Spleen (tissue), 13 donors: ENCODE measurements at places on chromosomes 2 and 18.

GRCh38 chr18:68660354-68661183 lies 54.3 kb downstream of the TMX3 start:
- DNase-seq, result no peak

- no peak for DNase-seq
Measured at GRCh38 chr2:217743966-217744761, 258.6 kb downstream of the TNS1 start.

DNA sequence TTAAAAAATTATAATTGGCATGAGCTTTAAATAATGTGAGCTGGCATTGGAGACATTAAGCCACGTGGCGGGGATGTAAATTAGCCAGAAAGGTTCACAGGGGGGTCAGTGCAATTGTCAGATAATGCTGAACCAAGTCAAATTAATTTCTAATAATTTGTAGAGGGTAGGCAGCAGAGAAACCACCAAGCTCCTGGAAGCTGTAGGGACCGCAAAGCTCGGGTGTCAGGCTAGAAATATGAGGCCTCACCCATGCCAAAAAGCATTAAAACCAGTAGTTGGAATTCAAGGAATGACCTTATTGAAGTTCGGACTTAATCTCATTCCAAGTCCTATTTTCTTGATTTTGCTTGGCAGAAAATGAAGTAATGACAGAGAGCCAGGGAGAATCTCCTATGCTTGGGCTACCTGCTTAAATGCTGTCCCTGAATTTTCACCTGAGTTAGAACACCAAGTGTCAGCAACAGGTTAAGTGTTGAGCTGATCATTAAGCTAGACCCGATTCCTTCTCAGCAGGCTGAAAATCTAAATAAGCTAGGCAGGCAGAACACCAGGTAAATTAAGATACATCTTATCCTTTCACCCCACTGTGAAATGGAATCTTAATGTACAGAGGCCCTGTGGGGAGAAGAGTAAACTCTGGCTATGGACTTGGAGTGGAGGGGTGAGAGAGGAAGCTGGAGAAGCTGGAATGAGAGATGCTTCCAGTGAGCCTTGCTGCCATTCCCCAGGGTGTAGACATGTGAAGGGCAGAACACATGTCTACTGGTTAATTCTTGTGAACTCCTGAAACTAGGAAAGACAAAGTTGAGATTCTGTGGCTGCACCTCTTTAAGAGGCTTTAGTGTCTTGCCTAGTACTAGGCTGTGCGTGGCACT lies 520.0 kb downstream of the SLC4A3 start:
- DNase-seq, result no peak

DNA sequence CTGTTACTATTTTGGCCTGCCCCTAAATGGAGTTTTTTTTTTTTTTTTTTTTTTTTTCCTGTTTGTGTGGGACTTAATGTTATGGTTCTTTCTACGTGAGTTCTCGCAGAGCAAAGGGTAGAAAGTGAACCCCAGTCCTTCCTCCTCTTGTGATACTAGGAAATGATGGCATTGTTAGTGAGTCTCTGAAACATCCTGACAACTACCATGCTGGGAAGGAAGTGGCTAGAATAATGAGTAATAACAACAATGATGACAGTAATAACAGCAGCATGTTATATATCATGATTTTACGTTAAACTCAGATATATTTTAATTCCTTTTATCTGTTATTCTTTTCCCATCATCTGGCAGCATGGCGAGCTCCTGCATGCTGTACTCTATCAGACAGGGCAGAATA lies 216.2 kb upstream of the LINC00305 start:
- no peak for DNase-seq

- DNase-seq, result peak; percentile 38
Measured at GRCh38 chr2:238919307-238919706, 71.4 kb downstream of the TWIST2 start.

GRCh38 chr2:181628590-181629585 lies 28.0 kb downstream of the CERKL start:
- no peak for DNase-seq

GRCh38 chr2:177906041-177906718 lies 166.4 kb downstream of the PDE11A start:
- peak; percentile 75 for DNase-seq

GRCh38 chr2:149164296-149164695 lies 125.8 kb downstream of the LYPD6B start:
- no peak for DNase-seq

- DNase-seq, result peak; percentile 61
Measured at GRCh38 chr2:235946590-235946989, 221.6 kb downstream of the GBX2 start.

DNA sequence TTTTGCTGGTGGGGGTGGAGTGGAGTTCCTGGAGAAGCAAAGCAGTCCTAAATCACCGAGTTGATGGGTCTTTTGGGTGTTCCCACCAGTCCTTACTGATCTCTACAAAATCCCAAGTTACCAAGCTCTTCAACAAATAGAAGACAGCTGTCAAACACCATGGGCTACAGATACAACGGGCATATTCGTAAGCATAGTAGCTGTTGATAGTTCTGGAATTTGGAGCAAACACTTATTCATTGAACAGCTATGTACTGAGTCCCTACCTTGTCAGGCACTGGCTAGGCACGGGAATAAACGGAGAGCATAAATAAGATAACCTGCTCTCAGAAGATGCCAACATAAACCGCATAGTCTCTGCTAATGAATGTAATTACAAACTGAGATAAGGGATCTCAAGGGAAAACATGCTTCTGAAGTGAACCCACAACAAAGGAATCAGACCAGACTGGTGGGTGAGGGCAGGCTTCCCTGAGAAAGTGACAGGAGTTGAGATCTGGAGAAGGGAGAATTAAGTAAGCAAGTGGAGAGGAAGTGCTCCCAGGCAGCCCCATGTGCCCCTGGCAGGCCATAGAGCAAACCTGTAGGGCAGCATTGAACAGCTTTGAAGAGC lies 947 bp upstream of the ANKRD44 start:
- no peak for DNase-seq

DNA sequence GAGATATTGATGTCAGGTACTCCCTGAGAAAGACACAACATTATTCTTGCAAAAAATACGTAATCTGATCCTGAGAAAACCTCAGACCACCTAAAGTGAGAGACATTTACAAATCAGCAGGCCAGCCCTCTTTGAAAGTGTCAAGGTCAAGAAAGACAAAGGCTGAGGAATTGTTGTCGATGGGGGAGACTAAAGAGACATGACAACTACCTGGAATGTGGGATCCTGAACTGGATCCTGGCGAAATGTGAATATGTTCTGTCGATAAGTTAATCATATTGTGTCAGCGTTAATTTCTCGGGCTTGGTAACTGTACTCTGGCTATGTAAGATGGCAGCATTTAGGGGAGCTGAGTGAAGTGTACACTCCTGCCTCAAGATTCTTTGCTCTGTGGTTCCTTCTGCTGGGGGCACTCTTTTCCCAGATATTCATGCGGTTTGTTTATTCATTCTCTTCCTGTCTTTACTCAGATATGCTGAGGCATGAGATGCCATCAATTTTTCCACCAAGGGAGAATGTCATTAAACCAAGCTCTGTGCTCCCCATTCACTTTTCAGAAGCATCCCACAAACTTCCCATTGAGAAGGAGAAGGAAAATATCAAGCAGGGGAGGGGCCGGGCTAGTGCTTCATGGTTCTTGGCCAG lies 154.9 kb downstream of the CAPN13 start:
- DNase-seq, result no peak

GRCh38 chr2:107728586-107728985 lies 98.1 kb upstream of the RGPD4 start:
- no peak for DNase-seq

- DNase-seq, result no peak
Measured at GRCh38 chr2:235223011-235223410, 270.8 kb upstream of the AGAP1 start.

- no peak for DNase-seq
Measured at GRCh38 chr2:120887741-120888231, 152.1 kb downstream of the GLI2 start.

GRCh38 chr2:118861731-118862130 lies 14.3 kb upstream of the EN1 start:
- DNase-seq, result no peak

DNA sequence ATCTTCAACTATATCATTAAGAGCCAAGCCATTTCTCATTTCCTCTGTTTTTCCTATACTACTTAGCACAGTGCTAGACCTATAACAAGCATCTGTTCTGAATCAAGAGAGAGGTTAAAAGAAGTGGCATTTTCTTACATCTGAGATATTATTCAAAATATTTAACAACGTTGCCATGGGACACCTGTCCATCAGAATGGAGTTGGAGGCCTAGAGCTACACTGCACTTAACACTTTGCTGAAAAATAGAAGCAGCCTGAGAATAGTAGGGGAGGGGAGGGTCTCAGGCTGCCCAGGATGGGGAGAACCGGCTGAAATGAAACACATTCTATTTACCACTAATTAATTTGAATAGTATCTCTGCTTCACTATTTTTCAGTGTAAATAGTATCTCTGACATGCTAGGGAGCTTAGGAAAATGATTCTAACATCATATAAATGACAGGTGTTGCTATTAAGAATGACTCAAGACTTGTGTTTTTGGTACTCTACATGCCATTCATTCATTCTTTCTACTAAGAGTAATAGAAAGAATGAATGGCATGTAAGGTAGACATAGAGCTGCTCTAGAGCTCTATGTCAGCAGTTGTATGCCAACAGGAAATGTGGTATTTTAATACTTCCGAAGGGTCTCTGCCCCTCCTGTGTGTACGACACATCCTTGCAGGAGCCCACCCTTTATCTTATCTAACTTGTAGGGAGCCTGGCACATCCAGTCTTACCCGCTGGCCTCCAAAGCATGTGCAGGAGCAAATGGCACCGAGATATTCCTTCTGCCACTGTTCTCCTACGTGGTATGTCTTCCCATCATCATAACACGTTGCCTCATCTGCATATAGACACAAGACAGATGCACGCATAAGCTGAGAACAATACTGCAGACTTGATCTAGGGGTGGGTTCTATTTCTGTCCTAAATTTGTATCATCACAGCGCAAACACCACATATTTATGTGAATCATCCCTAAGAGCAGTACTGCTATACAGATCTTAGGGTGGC lies 52.6 kb downstream of the ATIC start:
- no peak for DNase-seq

GRCh38 chr18:62484941-62485340 lies 37.9 kb upstream of the ZCCHC2 start:
- no peak for DNase-seq

DNA sequence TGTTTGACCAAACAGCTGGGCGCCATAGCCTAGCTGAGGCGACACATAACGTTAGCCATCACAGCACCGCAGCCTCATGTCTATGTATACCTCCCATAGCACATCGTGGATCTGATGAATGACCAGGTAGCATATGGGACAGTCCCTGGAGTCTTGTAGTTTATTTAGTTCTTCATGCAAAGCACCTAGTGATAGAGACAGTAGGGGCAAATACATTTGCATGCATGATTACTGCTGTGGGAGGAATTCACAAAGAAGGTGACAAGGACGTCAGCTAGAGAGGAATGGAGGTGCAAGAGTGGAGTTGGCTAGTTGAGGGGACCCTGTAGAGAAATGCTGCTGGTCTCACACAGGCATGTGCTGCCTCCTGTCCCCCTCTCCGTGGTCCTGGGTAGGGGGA lies 478.9 kb upstream of the HS6ST1 start:
- no peak for DNase-seq

DNA sequence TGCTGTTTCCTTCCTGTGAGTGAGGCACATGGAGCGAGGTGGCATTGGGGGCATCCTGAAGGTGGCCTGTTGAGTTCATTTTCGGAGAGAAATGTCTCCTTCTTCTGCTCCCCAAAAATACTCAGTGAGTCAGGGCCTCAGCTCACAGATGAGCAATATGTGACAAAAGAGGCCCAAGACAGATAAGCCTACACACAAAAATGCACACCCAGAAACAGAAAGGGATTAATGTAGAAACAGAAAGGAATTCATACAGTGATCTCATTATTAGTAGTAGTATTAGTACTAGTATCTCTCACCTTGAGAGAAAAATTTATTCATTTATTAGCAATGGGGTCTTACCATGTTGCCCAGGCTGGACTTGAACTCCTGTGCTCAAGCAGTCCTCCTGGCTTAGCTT lies 5.1 kb downstream of the GPR75 start:
- DNase-seq, result no peak

GRCh38 chr2:19623488-19623887 lies 265.1 kb upstream of the OSR1 start:
- no peak for DNase-seq

- DNase-seq, result no peak
Measured at GRCh38 chr2:33116799-33117198, 170.0 kb downstream of the LTBP1 start.

- DNase-seq, result no peak
Measured at GRCh38 chr2:191176801-191177438, 26.1 kb upstream of the STAT4 start.

DNA sequence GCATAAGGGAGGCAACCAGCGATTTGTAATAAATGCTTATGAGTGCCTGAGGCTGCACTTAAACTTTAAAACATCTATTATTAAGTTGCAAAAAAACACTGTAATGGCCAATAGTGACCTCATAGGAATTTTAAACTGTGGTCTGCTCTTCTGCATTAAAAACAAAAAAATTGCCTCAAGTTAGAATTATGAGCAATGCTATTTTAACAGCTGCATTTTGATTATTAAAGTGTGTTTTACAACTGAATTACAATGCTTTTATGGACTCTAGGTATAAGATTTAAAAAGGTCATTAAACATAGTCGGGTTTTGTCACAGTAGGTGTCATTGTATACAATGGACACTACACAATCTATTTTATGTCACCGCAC lies 528.7 kb upstream of the FANCL start:
- no peak for DNase-seq

DNA sequence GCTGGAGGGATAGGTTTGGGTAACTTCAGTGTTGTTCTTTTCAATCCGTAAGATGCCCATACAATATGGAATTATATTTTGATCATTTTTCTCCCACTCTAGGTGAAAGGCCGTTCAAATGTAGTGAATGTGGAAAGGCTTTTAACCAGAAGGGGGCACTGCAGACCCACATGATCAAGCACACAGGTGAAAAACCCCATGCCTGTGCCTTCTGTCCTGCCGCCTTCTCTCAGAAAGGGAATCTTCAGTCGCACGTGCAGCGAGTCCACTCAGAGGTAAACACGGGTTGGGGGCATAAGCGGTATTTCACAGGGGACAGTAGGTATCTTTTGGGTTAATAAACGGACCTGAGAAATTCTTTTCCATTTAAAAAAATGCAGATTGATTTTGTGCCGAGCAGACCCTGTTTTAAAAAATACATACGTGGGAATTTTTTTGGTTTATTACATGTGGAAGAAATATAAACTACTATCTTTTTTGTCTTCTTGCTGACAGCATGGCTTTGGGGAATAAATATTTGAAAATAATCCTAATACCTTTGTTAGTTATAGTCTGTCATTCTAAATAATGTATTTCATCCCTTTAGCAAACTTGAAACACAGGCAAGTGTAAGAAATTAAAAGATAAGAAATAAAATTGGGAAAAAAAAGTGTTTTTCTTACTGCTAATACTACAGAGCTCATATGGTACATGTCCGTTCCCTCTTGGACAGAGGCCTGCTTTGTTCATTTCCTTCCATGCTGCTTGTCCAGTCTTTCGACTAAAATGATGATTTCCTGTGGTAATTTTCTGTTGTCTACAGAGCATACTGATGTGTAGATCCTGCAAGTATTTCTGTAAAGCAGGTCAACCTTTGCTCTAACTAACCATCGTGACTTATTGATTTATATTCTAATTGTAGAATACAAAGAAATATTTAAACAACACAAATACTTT lies 53.3 kb downstream of the ZNF236 start:
- DNase-seq, result no peak
